RPMI8226 (cell line): ENCODE measurements at places on chromosomes 3 and 15.

- no peak for DNase-seq
Observed at GRCh38 chr15:82014989-82015388, 30.8 kb downstream of the MEX3B start.

GRCh38 chr15:78408355-78408640 is 29.7 kb upstream of the IREB2 start:
- no peak for DNase-seq

- DNase-seq, result peak; percentile 83
Observed at GRCh38 chr15:68818066-68818768, 2.5 kb downstream of the ANP32A start.

GRCh38 chr3:78858174-78858573 is 909.6 kb downstream of the ROBO1 start:
- no peak for DNase-seq

DNA sequence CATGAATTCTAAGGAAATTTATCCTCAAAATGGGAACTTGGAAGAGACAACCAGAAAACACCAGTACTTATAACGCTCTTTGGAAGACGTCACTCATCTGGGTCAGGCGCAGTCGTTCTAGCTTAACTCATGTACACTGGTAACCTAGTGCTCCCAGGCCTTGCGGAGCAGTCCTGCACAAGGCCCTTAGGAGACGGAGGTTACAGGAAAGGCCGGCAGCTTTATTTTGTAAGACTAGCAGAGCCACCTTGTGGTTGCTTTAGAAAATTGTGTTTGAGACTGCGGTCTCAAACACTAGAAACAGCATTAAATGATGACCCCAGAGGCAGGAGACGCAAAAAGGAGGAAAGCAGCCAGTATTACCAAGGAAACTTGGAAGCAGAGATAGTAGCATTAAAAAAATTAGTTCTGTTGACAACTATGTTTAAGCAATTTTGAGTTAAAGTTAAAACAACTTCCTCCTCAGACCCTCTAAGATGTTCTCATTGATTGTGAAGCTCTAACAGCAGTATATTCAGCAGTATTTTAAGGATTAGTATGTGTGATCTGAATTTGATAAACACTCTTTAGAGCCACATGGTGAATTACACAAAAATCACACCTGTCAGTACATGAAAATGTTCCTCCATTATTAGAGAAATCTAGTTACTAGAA is 141.9 kb upstream of the C2CD4B start:
- DNase-seq, result peak; percentile 83

DNA sequence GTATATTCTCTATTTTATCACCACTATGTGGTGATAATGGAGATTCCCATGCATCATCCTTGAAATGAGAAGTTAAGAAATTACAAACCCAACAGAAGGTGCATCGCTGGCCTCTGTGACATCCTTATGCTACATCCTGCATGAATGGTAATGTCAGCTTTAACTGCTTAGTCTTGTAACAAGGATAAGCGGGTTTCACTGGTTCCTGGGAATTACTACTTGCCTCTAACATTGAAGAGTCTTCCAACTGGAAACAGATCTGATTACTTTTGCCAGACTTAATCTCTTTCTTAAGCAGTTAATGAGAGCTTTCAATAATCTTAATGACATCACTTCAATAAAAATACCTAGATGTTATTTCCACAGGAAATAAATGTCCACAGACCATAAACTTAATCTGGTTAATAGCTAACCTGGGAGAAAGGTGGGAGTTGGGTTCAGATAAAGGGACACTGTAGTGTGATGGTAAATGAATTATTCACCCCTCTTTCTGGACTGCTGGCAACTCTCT is 44.0 kb downstream of the FMN1 start:
- no peak for DNase-seq
